ENCODE measurements at places on chromosomes 7 and 10. TPM values are rescaled to one million over a fixed set of nuclear protein-coding genes. Genes with fewer than 3 reads are reported as not detected.

- no peak for DNase-seq
Observed at GRCh38 chr7:44050915-44051560, 6.5 kb downstream of the DBNL start.

DNA sequence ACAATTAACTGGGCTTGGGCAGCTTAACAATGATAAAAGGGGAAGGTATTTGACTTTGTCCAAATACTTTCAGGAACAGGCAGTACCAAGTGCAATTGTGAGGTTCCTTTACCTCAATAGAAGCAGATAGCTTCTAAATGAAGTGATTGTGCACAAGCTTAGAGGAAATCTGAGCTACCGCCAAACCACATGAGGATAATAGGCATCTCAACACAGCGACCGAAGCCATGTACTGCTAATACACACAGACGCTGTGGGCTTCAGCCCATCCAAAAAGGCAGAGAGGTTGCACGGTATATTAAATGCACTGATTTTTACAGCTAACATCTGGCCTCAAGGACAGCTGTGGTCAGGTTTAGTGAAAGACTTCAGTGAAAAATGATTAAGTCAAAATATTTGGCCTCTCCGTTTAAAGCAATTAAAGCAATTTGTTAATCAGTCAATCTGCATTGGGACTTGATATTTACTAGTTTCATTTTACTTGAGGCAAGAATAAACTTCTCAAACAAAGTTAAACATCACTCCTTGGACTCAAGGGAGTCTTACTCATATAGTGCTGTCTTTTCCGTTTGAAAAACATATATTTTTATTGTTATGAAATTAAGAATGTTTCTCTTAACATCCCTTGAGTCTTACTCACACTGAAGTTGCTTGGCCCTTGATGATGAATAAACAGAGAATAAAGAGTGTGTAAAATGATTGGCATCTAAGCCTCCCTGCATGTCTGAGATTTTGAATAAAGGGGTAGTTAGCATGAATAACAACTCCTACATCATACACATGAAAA is 306.3 kb downstream of the C7orf25 start:
- DNase-seq: no peak

- DNase-seq: no peak
Observed at GRCh38 chr10:683448-684071, 5.9 kb downstream of the DIP2C start.

DNA sequence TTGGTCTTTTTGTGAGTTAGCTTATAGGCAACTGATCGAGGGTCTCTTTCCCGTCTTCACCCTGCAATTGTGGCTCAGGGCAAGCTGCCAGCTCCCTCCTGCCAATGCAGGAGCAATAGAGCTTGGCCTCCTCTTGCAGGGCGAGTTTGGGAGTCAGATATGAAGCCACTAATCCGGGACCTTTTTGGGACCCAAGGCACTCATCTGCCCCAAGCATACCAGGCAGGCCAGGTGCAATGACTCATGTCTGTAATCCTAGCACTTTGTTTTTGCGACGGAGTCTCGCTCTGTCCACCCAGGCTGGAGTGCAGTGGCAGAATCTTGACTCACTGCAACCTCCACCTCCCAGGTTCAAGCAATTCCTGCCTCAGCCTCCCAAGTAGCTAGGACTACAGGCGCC is 21.1 kb downstream of the LIMK1 start:
- no peak for DNase-seq

- no peak for DNase-seq
Observed at GRCh38 chr7:111873963-111874690, 311.8 kb upstream of the IMMP2L start.

The GIMAP4 gene
- 9.0 TPM for total RNA-seq

The GIMAP2 gene
- total RNA-seq: 3.7 TPM

GRCh38 chr7:45955286-45955685 is 34.2 kb upstream of the IGFBP3 start:
- DNase-seq: no peak

DNA sequence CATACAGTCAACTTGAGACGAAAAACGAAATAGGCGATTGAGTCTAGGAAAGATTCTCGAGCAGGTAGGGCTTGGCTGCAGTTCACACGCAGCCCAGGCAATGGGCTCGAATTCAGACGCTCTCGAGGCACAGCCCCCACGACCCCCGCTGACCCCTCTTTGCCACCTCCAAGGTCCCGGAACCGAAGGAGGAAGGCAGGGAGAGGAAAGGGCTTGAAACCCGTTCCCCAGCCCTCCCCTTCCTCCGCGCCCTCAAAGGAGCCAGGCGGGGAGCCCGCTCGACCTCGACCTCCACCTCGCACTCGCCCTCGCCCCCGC is 441 bp downstream of the CCDC186 start:
- DNase-seq: no peak

GRCh38 chr7:86991771-86992191 is 67.7 kb downstream of the ELAPOR2 start:
- DNase-seq: no peak

DNA sequence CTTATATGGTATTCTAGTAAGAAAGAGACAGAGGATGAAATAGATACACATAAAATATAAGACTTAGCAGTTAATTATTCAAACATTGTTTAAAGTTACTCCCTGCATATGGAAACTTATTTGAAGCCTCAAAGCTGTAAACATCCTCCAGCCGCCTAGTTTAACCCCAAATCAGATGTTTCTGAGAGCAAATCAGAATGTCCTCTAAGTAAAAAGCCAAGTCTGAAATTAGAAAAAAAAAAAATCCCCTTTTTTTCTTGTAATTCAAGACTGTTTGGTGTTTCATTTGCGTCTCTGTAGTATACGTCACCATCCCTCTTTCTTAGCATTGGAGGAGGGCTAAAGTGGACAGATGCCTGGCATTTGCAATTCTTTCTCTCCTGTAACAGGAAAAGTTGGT is 46.4 kb downstream of the TMEM26 start:
- DNase-seq: no peak

DNA sequence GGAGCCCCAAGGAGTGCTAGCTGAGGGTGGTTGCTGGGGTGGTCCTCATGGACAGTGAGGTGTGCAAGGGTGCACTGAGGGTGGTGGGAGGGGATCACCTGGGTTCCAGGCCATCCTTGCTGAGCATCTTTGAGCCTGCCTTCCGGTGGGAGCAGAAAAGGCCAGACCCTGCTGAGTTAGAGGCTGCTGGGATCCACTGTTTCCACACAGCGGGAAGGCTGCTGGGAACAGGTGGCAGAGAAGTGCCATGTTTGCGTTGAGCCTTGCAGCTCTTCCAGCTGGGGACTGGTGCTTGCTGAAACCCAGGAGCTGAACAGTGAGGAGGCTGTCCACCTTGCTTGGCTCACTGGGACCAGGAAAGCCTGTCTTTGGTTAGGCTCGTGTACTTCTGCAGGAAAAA is 34.9 kb downstream of the PRF1 start:
- no peak for DNase-seq

DNA sequence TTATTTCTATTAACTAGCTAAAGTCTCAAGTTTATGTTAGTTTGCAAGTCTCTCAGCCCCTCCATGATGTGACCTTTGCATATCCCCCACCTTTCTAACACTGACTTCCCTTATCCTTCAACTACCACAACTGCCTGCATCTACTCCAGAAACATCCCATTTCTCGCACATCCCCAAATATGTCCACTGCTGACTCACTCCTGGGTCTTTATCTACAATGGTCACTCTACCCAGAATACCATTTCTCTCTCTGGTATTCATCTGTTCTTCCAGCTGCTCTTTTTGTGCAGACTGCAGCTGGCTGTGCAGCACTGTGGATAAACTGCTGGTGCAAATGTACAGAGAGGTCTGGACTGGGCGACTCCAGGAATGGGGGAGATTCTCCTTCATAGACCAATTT is 32.7 kb upstream of the PRSS1 start:
- DNase-seq: no peak

DNA sequence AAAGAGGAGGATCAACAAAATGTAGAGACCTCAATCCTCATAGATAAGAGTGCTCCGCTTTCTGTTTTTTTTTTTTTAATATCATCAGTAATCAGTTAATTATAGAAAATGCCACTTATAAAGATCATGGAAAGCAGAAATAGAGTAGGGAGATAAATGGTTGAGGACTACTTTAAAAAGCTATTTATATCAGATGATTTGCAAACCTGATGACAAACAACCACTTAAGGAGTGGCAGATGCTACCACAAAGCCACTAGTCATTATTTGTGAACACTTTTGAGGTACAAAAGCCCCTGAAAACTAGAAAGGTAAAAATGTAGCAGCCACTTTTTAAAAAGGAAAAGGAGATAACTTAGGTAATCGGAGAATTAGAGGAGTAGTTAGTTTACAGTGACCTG is 99.0 kb upstream of the CYP26C1 start:
- no peak for DNase-seq

- DNase-seq: no peak
Observed at GRCh38 chr7:98669329-98670000, 52.4 kb downstream of the NPTX2 start.

GRCh38 chr10:7794251-7795026 is 6.5 kb downstream of the ATP5F1C start:
- no peak for DNase-seq

All from frontal cortex (tissue), 4 donors.